ENCODE measurements at places on chromosomes 11 and 22.
A peak's percentile ranks its signal among the peaks of the same experiment; 100 is the strongest.

DNA sequence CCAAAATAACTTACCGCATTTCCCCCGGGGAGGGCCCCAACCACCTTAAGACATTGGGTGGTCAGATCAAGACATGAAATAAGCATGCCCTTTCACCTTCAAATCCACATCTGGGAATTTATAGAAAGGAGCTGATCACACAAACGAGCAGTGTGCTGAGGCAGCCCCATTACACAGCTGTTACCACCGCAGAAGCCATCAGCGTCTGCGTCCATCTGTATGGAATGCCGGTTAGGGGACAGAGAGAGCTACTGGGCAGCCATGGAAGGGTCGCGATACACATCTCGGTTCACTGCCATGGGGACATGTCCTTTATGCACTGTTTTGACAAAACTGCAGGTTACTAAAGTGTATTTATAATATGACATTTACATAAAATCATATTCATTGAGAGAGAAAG is 105.1 kb upstream of the LMO1 start:
- DNase-seq, result no peak

- DNase-seq, result no peak
These were observed 187.6 kb upstream of the CCDC90B start for GRCh38 chr11:83473743-83474142.

DNA sequence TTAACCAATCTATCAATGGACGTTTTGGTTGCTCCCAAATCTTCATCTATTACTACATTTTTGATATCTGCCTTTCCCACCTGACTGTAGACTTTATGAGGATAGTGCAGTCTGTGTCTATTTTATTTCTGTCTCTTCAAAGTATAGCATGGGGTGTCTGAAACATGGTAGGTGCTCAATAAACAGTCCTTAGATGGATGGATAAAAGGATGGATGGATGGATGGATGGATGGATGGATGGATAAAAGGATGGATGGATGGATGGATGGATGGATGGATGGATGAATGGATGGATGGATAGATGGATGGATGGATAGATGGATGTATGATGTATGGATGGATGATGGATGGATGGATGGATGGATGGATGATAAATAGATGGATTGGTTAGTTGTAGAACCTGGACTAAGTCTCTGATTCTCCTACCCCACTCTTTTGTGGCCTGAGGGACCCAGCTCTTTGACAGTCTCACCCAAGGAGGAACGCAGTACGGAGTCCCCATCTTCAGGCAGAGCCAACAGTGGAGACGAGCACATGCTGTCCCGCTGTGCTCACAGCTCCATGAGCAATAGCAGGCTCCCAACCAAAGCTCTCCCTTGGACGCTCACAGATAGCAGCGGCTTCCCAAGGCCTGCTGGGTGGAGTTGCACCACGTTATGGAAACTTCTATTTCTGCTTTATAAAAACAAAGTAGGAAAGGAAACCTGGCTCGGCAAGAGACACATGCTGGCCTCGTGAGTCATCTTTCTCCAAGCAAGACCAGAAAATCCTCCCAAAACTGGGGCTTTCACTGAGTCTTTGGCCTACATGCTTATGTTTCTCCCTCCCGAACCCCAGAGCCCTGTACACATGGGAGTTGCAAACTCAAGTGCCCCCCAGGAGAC is 448.0 kb downstream of the MIAT start:
- peak; percentile 83 for DNase-seq

- DNase-seq, result peak; percentile 40
These were observed 7.2 kb downstream of the DDX10 start for GRCh38 chr11:108672113-108672512.

GRCh38 chr11:76337923-76338322 is 43.0 kb downstream of the THAP12 start:
- no peak for DNase-seq

GRCh38 chr11:85028329-85029101 is 598.6 kb downstream of the DLG2 start:
- DNase-seq, result no peak

DNA sequence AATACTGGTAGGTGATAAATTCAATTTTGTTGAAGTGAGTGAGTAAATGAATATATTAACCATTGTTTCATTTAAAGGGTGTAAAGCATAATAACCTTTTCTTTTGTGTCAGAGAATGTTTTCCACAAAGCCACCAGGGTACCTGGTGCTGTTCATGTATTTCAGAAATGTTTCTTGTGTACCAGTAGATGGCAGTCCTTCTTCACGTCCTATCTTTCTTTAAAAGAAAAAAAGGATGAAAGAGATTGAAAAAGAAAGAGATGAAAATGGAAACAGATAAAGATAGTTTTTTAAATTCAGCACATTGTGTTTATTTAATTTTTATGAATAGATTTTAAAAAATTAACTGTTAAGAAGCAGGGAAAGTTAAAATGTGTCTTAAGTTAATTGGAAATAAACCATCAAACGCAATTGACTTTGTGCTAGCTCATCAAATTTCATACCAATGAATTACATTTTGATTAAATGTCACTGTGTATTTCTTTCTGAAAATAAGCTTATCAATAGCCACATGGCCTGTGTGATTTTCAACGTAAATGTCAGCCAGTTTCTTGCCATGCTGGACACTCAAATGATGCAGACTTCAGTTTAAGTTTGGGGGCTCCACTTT is 65.5 kb upstream of the CHORDC1 start:
- DNase-seq, result no peak

GRCh38 chr11:130425156-130425555 is 3.3 kb downstream of the ADAMTS8 start:
- DNase-seq, result no peak

DNA sequence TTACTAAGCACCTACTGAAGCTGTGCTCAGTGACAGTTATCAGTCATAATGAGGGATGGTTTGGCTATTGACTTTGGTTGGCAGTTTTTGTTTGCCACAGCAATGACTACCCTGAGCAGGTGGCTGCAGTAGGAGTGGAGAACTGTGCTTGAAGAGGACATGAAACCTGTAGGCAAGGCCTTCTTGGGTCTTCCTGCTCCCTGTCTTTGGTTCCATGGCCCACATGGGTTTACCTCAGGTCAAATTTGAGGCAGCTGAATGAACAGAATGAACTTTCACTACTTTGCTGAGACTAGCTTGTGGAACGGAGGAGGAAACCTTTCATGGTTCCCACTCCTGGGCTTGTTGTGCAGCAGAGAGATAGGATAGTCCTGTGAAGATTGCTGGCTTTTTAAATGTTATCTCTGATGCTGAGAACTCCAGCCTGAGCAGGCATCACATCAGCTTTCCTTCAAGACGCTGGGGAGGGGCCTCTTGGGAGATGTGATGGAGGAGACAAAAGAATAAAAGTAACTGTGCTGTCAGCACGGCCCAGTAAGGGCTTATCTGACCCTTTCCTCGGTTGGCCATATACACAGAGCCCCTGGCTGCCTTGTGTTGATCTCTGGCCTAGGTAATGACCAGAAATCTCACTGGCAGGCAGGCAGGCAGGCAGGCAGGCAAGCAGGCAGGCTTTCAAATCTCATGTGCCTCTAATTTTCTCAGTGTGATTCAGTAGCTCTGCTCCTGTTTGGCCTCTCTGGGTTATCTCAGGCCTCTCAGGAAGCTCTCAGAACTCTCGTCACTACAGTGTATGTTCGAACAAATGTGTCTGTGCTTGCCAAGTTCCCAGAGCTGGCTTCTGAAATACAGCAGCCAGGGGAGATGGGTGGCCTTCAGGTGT is 12.0 kb downstream of the STIM1 start:
- DNase-seq, result no peak

GRCh38 chr11:94472916-94473799 is 20.5 kb downstream of the MRE11 start:
- no peak for DNase-seq

DNA sequence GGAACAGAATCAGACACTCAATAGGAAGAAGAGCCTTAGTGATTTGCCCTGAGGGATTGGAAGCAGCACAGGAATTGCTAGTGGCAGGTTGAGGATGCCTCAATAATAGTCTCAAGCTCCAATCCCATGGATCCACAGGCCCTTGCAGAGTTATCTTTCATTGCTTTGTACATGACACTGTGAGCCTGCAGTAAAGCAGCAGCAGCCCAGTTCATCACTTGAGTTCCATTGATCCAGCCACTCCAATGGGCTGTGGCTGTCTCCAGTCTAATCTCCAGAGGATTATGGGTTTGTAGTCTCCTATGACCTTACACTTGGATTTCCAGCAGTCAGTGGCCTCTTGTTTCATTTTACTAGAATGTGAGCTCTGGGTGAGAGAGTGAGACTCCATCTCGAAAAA is 45.4 kb downstream of the AAMDC start:
- no peak for DNase-seq

All from fibroblast of the conjunctiva (primary cell).